C1 segment of cervical spinal cord (tissue), 14 donors: ENCODE measurements at places on chromosomes 2 and 18.

- DNase-seq = no peak
Measured at GRCh38 chr2:191738003-191738402, 60.1 kb downstream of the NABP1 start.

DNA sequence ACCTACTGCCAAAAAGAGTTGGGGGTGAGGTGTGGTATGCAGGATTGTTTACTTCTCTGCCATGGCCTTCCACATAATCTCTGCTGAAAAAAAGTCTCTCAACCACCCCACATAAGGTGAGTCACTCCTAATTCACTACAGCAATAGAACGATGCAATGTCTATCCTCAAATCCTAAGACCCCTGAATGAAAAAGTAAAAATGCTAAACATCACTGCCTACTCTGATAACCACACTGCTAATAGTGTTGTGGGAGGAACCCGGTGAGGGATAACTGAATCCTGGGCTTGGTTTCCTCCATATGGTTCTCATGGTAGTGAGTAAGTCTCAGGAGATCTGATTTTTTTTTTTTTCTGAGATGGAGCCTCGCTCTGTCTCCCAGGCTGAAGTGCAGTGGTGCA, 252.5 kb downstream of the PIEZO2 start:
- no peak for DNase-seq

GRCh38 chr18:35715139-35715538, 133.6 kb downstream of the GALNT1 start:
- DNase-seq = no peak

DNA sequence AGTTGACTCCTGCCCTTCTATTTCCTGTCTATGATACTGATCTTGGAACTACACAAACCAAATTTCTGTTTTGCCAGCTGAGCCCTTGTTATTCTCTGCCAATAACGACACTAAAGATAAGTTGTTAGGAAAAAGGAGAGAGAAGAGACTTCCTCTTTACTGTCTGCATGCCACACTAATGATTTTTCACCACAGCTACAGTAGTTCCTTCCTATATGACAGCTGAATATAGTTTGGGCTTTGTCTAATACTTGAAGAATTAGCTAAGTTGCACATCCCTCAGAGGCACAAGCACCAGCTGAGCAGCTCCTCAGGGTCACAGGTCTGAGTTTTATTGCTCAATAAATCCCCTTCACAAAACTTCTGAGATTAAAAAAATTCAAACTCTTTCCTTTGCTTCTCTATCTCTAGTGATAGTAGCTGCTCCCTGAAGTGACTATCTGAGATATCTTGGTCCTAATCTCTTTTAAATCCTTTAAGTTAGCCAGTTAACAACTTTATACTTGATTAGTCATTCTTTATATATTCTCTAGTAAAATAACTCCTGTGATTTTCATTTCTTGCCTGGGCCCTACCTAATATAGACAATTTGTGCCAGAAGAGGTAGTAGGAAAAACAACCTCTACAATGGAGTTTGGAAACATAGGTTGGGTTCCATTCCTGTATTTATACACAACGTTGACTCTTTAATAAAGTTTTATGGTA, 253.0 kb upstream of the CNTNAP5 start:
- DNase-seq = no peak

DNA sequence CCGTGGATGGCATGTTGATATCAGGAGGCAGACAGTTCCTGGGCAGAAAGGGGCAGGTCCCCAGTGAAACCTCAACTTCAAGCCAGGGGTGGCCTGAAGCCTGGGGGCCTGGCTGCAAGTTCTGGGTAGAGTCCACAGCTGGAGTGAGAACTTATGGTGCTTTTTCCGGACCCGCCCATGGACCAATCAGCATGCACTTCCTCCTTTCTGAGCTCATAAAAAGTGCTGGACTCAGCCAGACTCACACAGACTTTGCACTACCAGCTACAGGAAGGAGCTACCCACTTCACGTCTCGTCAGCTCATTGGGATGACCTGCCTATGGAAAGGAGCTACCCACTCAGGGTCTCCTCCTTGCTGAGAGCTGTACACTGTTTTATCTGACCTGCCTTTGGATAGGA, 183.1 kb upstream of the MC4R start:
- DNase-seq = no peak
